ENCODE measurements at places on chromosomes 3 and 15.
A peak's percentile ranks its signal among the peaks of the same experiment; 100 is the strongest.

DNA sequence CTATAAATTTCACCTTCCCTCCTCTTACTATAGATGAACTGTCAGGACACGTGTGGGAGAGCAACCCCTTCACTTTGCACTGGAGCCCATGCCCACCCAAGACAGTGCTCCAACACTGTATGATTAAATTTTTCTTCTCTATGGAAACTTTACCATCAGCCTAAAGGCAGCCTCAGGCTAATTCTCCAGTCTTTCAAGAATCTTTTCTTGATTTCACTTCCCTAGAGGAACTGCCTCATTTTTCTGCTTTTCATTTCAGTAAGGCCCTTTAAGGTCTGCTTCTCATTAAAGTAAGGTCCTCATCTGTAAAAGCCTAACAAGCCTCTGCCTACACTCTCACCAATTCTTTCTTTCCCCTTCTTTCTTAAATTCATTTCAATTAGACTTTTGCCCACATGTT, 137.3 kb downstream of the KCNMB2 start:
- DNase-seq = no peak

DNA sequence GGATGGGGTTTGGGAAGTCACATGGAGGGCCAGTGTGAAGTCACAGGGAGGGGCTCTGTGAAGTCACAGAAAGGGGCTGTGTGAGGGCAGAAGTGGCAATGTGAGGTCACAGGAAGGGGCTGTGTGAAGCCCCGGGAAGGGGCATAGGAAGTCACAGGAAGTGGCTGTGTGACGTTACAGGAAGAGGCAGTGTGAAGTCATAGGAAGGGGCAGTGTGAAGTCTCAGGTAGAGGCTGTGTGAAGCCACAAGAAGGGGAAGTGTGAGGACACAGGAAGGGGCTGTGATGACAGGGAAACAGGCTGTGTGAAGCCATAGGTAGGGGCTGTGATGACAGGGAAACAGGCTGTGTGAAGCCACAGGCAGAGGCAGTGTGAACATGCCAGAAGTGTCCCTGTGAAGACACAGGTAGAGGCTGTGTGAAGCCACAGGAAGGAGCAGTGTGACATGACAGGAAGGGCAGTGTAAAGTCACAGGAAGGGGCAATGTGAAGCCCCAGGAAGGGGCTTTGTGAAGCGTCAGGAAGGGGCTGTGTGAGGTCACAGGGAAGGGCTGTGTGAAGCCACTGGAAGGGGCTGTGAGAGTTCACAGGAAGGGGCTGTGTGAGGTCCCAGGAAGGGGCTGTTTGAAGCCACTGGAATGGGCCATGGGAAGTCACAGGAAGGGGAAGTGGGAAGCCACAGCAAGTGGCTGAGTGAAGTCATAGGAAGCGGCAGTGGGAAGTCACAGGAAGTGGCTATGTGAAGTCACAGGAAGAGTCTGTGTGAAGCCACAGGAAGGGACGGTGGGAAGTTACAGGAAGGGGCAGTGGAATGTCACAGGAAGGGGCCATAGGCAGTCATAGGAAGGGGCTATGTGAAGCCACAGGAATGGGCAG, 37.1 kb downstream of the GASK1A start:
- DNase-seq = no peak

DNA sequence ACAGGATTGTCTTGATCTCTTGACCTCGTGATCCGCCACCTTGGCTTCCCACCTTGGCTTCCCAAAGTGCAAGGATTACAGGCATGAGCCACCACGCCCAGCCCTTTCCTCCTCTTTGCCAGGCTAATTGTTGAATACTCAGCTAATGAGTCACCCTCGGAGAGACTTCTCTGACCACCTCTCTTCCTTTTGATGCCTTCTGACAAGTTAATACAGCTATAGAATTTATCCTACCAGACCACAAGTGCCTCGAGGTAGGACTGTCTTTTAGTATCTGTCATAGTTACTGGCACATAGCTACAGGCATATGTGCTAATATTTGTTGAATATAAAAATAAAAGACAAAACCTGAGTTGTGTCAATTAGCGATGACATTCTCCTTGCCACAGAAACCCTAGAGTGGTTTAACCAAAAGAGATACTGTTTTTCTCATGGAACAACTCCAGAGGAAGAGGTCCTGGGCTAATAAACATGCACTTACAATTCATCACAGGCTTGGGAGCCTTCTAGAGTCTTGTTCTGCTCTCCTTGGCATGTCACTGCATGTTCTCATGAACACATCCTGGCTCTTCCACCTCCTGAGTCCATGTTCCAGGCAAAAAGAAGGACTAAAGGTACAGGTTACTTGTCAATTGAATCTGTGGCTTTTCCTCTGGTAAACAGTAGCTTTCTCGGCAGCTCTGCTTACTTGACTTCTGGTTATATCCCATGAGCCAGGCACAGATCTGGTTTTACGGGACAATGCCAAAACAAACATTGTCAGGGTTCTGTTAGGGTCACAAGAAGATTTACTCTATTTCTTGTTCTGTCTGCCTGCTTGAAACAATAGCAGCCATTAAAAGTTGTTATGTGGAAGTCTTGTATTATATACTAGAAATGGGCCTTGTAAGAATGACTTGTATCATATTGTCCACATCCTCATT, 332.3 kb downstream of the THSD4 start:
- no peak for DNase-seq

DNA sequence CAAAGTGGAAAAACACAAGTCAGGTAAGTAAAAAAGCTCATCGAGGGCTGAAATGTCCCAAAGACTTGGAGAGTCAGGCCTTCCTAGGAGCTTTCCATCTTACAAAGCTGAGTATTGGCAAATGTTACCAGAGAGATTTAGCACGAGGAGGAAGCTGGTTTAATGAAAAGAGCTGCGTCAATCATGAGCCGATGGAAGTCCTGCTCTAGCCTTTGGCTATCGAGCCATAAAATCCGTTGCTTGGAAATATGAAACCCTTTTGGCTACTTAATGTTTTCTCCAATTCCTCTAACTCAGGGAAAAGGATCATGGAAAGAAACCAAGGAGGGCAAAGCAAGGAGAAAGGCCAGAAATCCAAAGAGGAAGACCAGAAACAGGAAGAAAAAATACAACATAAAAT, 1074.6 kb downstream of the FHIT start:
- DNase-seq = no peak

DNA sequence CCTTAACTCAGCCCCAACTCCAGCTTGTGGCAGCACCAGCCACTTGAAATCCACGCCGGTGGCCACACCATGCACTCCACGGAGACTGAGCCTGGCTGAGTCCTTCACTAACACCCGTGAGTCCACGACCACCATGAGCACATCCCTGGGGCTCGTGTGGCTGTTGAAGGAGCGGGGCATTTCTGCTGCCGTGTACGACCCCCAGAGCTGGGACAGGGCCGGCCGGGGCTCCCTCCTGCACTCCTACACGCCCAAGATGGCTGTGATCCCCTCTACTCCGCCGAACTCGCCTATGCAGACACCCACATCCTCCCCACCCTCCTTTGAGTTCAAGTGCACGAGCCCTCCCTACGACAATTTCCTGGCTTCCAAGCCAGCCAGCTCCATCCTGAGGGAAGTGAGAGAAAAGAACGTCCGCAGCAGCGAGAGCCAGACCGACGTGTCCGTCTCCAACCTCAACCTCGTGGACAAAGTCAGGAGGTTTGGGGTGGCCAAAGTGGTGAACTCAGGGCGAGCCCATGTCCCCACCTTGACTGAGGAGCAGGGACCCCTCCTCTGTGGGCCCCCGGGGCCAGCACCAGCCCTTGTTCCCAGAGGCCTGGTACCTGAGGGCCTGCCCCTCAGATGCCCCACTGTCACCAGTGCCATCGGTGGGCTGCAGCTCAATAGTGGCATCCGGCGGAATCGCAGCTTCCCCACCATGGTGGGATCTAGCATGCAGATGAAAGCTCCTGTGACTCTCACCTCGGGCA, 42.9 kb downstream of the CCK start:
- DNase-seq = no peak

DNA sequence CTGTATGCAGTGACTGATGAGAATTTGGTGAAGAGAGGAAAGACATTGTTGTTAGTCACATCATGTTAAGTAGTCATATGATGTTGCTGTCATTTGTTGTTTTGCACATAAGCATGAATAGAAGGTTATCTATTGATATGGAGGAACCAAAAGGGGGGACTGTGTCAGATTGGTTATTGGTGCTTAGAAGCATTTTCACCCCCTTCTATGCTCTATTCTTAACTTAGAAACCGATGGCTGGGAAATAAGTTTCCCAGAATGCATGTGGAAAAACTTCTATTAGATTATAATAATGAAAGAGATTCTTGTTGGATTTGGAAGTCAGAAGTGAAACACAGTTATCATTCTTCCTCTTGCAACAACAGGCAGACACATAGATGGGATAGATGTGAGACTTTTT, 33.2 kb upstream of the CADM2 start:
- no peak for DNase-seq

- no peak for DNase-seq
These were observed 33.7 kb downstream of the SLC24A1 start for GRCh38 chr15:65655457-65655856.

DNA sequence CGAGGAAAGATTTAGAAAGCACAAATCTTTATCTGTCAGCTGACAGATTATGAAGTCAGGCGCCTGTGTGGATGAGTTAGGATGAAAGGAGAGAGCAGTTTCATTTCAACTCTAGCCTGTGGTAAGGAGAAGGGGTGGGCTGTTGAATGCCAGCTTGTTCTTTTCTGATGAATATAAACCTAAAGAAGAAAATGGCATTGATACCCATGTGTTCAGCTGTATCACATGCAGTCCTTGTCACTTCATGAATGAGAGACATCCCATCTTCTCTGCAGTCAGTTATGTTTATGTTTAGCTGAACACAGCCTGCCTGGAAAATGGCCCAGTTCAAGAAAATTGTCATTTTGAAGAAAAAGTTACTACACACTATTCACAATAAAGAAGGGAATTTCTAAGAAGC, 345.7 kb upstream of the RBMS3 start:
- no peak for DNase-seq

GRCh38 chr3:40623567-40623966, 98.8 kb downstream of the ZNF621 start:
- DNase-seq = peak; percentile 41

DNA sequence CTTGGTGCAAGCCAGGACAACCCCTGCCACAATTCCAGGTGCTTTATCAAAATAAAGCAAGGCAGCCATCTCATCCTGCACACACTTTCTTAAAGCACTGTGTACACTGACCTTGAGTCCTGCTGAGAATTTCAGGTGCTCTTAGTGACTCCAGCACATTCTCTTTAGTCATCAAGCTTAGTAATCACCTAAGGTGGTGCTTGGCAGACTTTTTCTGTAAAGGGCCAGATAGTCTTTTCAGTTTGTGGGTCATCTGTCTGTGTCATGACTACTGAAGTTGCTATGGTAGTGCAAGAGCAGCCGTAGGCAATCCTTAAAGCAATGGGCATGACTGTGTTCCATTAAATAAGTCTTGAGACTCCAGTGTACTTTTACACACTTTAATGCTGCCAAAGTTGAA, 36.4 kb downstream of the RIOX2 start:
- DNase-seq = no peak

- no peak for DNase-seq
These were observed 800.7 kb downstream of the ROBO1 start for GRCh38 chr3:78967061-78967460.

DNA sequence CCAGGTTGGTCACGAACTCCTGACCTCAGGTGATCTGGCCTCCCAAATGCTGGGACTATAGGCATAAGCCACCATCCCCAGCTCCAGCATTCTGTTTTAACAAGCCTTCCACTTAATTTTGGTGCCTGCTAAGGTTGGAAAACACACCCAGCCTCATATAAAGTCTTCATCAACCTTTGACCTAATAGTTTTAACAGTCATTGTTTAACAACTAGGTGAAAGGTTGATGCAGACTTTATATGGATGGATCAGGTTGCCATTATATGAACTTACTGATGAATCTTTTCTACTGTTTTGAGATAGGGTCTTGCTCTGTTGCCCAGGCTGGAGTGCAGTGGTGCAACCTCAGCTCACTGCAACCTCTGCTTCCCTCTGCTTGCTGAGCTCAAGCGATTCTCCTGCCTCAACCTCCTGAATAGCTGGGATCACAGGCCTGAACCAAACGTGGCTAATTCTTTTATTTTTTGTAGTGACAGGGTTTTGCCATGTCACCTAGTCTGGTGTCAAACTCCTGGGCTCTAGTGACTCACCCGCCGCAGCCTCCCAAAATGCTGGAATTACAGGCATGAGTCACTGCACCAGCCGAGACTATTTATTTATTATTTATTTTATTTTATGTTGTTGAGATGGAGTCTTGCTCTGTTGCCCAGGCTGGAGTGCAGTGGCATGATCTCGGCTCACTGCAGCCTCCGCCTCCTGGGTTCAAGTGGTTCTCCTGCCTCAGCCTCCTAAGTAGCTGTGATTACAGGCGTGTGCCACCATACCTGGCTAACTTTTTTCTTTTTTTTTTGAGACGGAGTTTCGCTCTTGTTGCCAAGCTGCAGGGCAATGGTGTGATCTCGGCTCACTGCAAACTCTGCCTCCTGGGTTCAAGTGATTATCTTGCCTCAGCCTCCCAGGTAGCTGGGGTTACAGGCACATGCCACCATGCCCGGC, 3.1 kb upstream of the RPAP1 start:
- DNase-seq = no peak

DNA sequence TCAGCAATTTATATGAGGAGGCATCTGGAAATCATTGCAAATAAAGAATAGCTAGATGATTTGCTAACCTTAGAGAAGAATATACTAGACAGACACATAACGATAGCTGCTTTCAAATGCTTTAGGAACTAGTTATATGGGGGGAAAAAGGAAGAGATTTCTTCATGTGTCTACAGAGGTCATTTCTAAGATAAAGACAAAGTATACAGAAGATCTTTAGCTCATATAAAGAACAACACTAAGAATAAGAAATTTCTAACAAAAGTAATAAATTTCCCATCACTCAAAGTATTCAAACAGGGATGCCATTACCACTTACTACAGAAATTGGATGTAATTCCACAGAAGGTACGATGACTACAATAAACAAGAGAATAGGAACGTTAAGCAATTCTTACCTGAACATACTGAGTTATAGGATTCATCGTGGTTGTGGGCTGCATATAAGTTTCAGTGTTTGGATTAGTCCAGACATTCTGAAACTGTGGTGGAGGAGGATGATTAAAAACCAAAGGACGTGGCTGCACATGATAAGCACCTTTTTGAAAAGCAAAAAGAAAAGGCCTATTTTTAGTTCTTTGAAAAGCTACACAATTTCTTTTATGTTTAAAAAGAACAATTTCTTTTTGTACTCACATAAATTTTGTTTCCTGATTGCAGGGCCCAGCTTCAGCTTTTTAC, 8.7 kb downstream of the DAZL start:
- DNase-seq = no peak

GRCh38 chr3:144294659-144295538, 323.3 kb downstream of the DIPK2A start:
- DNase-seq = no peak

- no peak for DNase-seq
These were observed 6.9 kb downstream of the ATXN7 start for GRCh38 chr3:63870615-63871005.

DNA sequence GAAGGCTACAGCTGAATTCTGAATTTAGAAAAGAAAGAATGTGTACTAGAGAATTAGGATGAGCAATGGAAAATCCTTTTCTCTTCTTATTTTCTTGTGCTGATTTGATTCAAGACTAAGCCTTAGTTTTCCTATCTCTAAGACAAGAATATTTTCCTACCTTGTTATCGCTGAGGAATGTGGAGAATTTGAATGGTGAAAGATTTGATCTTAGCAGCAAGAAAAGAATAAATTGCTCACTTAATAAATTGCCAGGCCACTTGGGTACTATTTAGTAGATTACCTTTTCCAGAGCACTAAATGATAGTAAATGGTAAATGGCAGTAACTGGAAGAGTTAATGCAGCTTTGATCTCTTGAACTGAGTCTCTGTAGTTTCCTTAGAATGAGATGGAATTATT, 145.7 kb upstream of the MEIS2 start:
- no peak for DNase-seq

- DNase-seq = no peak
These were observed 71.1 kb downstream of the MYO1E start for GRCh38 chr15:59301527-59301926.

All from mucosa of descending colon (tissue), 3 donors.